DMS79 (cell line): ENCODE measurements at places on chromosomes 4 and X.

DNA sequence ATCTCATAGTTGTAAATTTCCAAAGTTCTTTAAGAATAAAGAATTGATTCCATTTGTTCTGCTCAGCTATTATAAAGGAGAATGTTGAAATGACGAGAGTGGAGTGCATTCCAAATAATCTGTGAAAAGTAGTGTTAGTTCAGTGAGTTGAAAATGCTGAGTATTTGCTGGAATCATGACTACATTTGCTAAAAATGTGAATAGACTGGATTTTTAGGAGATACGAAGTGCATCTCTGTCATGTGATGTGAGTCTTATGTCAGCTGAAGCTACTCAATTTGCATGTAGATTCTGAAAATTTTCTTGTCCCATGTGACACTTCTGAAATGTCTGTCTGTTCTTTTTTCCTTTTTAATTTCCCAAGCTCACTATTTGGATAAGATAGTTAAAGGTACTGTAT, 206.0 kb downstream of the DCTD start:
- DNase-seq: no peak

GRCh38 chrX:153019166-153019565, 25.2 kb upstream of the PNMA5 start:
- DNase-seq: no peak

DNA sequence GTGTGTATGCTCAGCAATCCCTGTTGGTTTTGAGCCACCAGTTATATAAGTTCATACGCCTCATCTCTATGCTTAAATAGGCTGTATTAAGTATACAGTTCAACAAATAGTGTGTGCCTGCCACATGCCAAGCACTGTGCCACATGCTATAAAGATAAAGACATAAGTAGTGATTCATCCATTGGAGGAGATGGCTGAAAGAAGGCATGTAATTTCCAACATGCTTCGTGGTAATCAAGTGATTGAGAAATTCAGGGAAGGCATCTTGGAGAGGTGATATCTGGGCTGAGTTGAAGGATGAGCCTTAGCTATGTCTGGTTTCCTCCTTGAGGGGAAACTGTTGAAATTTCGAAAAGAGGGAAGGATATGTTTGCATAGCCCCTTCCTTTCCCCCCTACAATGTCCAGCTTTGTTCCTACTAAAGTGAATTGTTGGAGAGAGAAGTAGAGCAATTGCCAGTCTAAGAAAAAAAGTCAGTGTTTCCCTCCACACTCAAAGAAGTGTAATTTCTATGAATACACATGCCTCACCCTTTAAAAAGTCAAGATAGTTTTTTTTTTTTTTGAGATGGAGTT, 96.5 kb downstream of the ARHGAP10 start:
- DNase-seq: no peak

- DNase-seq: no peak
Measured at GRCh38 chrX:148522006-148522405, 21.6 kb downstream of the AFF2 start.

- no peak for DNase-seq
Measured at GRCh38 chrX:153312041-153312440, 9.5 kb downstream of the PNMA6F start.

- no peak for DNase-seq
Measured at GRCh38 chrX:146041741-146042140, 224.1 kb downstream of the SLITRK2 start.

DNA sequence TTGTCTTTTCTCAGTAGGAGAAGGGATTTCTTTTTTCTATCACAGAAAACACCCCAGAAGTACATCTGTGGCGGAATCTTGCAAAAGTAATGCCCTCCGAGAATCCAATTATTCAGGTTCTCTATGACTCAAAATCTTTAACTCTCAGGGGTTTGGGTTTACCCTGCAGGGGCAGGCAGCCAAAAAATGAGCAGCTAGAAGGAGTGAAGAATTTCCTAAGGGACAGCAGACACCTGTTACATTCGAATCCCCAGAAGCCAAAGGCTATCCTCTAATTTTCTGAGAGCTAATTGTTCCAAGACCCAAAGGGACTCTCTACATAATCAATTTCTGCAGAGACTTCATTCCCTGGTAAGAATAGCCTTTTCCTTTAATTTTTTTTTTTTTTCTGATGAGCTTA, 27.5 kb upstream of the CBR4 start:
- no peak for DNase-seq

GRCh38 chr4:55107054-55107453, 18.3 kb downstream of the KDR start:
- no peak for DNase-seq
